ENCODE measurements at places on chromosomes 6 and 20.

DNA sequence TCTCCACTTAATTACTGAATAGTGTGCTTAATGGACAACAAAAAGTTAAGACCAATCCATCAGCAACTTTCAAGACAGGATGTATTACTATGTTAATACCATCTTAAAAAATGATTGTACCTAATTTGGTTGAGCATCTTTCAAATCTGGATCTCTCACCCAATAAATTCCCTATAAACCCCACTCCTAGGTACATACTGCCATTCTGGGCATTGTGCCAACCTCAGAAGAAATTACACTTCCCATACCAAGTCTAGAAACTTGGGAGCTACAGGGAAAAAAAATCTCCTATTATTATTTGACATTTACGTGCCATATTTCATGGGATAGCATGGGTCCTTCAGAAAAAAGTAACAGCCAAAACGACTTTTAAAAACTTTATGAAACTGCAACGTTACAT, 5.1 kb downstream of the SYNCRIP start:
- no peak for DNase-seq

DNA sequence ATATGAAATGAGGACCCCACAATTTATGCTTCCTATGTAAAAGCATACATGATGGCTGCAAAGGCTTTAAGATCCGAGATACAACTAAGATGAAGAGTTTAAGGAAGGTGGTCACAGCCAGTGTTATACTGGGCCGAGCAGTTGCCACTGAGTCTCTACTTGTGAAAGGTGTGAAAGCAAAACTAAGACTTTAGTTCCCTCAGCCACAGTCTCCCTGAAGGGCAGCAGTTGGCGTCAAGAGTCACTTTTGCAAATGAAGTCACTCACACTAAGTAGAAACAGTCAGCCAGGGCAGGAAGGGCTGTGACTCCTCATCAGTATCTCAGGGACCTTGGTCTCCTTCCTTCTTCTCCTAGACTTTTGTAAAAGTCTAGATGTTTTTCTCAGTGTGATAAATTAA, 191.6 kb upstream of the MCHR2 start:
- no peak for DNase-seq

GRCh38 chr20:53941680-53942471, 128.5 kb downstream of the BCAS1 start:
- no peak for DNase-seq

- DNase-seq = no peak
Measured at GRCh38 chr6:118467181-118467580, 80.9 kb upstream of the PLN start.

GRCh38 chr6:284486-284885, 7.8 kb upstream of the DUSP22 start:
- DNase-seq = no peak

GRCh38 chr6:167670938-167671338, 155.8 kb upstream of the AFDN start:
- DNase-seq = no peak

GRCh38 chr6:3898265-3898994, 49.3 kb downstream of the FAM50B start:
- no peak for DNase-seq

DNA sequence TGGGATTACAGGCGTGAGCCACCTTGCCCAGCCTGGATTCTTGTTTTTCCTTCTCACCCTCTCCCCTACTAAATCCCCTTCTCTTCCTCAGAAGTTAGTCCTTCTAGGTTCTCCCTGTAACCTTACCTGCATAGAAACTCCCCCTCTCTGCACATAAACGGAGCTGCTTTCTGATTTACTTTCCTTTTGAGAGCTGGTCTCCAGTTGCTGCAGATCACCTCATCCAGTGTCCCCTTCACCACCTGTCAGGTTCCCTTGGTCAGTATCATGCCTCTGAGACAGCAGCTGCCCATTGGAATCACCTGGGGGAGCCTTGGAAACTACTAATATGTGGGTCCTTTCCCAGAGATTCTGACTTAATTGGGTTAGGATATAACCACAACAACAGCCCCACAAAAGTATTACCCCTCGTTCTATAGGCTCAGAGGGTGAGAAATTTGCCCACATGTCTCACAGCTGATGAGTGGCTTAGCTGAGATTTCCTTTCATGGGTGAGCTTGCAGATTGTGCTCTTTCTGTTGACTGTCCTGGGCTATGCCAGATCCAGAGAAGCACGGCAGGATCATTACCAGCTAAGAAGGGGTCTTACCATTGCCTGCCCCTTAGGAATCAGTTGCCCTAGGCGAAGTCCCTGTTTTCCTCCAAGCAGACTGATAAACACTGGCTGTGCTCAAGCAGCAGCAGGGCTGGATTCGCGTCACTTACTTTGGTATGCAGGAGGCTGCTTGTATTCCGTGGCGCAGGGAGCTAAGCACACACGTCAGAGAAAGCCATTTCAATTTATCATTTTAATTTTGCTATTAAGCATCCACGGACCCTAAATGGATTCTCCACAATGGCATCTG, 51.3 kb downstream of the AKAP12 start:
- DNase-seq = no peak

- no peak for DNase-seq
Measured at GRCh38 chr6:129776542-129777330, 66.8 kb upstream of the ARHGAP18 start.

- DNase-seq = no peak
Measured at GRCh38 chr6:68726337-68726736, 91.3 kb downstream of the ADGRB3 start.

GRCh38 chr6:34278833-34279232, 30.0 kb upstream of the SMIM29 start:
- DNase-seq = no peak

DNA sequence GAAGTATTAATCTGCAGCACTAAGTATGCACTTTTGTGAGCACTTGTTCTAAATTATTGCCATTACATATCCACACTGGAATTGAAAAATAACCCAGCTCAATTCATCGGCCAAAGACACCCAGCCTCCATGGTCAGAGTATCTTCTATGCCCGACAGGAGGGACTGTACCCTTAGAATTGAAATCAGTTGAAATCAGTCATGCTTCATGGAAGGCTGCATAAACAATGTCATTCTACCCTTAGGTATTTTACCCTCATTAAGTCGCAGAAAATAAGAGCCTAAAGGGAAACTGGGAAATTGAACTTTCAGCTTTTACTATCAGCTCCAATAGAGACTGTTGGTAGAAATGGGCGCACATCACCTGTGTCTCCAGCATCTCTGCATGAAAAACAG, 2.9 kb upstream of the RAMACL start:
- DNase-seq = no peak
